ENCODE measurements at places on chromosomes 4 and X.

- no peak for DNase-seq
Observed at GRCh38 chr4:26086621-26087441, 172.8 kb downstream of the SMIM20 start.

- no peak for DNase-seq
Observed at GRCh38 chr4:153538487-153539357, 72.6 kb downstream of the TMEM131L start.

GRCh38 chr4:83651846-83652245 is 115.9 kb downstream of the GPAT3 start:
- no peak for DNase-seq

DNA sequence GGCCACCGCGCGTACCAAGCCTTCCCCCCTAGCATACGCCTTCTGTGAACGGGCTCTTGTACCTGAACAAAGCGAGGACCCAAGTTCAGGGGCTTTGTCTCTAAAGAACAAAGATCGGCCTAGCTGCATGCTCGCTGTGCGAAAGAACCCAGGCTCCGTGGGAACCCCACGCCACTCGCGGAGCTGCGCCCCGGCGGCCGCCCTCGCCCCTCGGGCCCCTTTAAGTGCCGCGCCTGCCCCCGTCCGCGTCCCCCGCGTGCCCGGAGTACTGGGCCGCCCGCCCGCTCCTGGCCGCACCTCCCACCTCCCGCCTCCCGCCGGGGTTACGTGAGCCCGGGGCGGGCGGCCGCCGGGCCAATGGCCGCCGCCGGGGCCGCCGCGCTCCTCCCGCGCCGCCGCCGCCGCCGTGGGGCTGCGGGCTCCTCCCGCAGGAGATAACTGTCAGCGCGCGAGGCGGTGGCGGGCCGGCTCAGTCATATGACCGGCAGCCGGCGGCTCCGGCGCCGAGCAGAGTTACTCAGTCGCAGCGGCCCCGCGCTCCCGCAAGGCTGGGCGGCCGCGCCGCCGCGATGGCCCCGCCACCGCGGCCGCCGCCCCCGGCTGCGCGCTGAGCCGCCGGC is at the start of gene FNIP2:
Gene FNIP2, plus strand, starts transcription at position 472 of the 620 bp plus-strand sequence. CDS start 187 bp downstream, outside the sequence.
- DNase-seq: peak; percentile 51

GRCh38 chr4:81606166-81606565 is 134.5 kb upstream of the RASGEF1B start:
- no peak for DNase-seq

GRCh38 chrX:16472345-16472744 is 177.6 kb upstream of the S100G start:
- no peak for DNase-seq

GRCh38 chrX:65610481-65610880 is 57.0 kb upstream of the MSN start:
- no peak for DNase-seq

DNA sequence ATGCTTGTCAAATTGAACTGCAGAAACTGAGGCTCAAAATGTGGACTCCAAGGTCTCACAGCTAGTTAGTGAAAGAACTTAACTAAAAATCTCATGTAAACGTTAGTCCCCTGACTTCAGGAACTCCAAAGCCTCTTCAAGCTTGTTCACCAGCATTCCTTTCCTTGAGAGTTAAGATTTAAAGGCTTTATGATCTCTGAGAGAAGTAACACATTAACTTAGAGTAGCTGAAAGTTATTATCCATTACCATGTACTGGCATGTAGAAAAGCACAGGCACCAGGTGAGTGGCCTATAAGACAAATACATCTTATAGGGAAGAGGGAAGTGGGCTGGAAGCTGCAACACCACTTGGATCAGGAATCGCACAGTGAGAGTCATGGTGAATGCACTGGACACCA is 15.3 kb downstream of the PARM1 start:
- DNase-seq: no peak

DNA sequence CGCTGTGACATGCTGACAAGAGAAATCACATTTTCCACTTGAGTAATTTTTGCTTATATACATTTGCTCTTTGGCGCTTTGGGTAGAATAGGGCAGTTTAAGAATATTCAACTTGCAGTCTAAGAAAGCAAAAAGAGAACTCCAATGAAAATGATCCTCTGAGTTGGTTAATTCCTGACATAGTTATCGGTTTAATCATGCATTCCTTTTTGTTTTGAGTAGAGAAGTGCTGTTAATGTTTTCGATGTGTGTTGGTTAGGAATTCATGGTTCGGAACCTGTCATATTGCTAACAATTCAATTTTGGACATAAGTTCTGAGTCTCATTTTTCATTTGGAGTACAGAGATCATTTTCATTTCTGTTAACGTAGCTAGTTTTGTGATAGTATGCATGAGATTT is 700.6 kb upstream of the PITX2 start:
- DNase-seq: no peak

GRCh38 chr4:172134521-172134920 is 321.3 kb downstream of the GALNTL6 start:
- DNase-seq: no peak

GRCh38 chr4:80540349-80540748 is 204.8 kb downstream of the CFAP299 start:
- no peak for DNase-seq

GRCh38 chrX:55715847-55716246 is 1.7 kb upstream of the RRAGB start:
- DNase-seq: no peak

DNA sequence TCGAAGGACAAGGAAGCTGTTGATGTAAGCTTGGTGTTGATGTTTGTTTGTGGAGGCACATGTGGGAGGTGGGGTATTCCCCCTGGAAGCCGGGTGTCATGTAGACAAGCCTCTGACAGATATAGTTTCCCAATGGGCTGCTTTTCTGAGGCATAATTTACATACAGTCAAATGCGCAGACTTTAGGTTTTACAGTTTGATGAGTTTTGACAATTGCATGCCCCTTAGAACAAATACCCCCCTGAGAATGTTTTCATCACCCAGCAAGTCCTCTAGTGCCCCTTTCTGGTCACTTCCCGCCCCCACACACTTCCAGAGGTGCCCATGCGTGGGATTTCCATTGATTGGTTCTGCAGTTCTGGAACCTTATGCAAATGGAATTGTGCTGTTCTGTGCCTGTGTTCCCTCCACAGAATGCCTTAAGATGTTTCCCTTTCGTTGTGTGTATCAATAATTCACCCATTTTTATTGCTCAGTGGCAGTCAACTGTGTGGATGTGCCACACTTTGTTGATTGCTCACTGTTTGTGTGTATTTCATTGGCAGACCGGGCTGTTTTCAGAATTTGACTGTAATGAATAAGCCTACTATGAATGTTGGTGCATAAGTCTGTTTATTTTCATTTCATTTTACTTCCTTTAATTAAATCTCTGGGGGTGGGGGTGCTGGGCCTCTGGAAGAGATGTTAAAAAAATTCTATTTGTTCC is 8.5 kb downstream of the EVC start:
- no peak for DNase-seq

GRCh38 chr4:172866421-172866820 is 302.2 kb upstream of the GALNT7 start:
- DNase-seq: no peak

DNA sequence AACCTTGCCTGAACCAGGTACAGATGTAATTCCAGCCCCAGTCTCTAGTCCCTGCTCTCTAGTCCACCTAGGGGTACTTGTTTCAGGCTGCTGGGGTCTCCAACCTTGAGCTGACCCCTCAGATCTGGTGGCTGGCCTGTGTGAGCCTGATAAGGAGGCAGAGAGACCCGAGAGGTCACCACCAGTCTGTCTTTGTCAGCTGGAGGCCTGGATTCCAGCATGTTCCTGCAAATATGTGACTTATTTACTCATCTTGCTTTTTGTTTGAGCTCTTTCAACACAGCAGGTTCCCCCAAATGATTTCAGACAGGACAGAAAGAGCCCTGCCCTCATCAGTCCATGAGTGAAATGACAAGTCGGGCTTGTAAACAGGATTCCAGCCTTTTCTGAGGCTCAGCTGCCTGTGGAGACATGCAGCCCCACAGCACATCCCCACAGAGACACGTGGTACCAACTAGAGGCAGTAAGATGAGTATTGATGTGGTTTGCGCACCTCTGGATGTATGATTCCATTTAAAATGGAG is 37.5 kb upstream of the STK26 start:
- DNase-seq: no peak

GRCh38 chr4:112214390-112215264 is 17.0 kb upstream of the AP1AR start:
- no peak for DNase-seq

- DNase-seq: no peak
Observed at GRCh38 chr4:77854431-77855111, 8.1 kb upstream of the MRPL1 start.

DNA sequence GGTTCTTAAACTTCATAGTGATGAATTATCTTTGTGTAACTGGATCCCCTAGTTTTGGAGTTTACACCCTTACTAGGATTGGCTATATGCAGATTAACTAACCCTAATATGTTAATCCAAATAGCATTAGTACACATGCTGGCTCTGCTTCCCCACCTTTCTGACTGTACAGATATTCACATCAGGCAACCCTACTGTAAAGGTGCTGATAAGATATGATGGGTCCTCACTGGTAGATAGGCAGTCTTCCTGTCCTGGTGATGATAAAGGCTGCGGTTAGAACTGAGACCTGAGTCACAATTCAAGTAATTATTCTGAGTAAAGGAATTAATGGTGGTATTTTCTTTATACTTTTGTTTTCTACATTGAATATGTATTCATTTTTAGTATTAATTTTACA is 118.6 kb downstream of the COL4A5 start:
- no peak for DNase-seq

DNA sequence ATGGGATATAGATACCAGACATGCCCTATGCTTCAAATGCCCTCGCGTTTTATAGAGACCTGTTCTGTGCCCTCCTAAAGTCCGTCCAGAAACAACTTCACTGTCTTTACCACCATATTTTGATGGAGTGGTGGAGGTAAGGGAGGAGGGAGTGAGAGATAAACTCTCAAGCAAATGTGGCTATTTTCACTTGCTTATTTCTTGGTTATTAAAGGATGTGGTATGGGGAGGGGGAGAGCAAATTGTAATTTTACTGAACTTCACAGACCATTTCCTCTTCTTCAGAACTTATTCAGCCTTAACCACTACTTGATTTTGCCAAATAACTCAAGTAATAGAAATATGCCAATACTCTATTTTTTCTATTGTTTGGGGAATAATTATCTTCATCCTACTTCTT is 31.5 kb downstream of the GPR174 start:
- DNase-seq: no peak

DNA sequence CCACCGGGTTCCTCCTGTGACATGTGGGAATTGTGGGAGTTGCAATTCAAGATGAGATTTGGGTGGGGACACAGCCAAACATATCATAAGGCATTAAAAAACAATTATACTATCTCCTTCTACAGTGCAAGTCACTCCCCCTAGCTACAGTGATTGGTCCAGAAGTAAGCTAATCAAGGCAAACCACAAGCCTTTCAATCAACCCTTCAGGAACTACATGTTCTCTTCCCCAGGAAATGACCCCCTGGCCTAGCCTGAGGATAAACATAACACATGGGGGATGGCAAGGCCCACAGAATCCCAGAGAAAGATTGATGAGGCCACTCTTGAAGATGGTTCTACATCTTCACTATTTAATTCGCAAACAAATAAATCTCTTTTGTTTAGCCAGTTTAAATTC is 25.2 kb upstream of the FAM241A start:
- no peak for DNase-seq

DNA sequence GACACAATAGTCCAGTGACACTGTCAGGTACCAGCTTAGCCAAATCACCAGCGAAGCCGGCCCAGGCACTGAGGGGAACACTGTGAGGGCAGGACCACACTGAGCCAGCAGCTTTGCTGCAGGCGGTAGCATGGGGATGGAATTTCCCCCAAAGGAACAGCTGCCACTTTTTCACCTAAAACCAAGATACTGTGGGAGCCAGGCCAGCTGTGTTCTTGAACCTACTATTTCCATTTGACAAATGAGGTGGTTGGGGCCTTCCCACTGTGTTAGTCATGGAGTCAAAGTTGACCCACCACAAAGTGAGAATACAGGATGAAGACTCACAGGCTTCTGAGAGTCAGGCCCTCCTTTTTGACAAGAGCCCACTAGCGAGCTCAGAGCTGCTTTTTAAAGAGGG is 70.7 kb upstream of the SH3RF1 start:
- DNase-seq: no peak

DNA sequence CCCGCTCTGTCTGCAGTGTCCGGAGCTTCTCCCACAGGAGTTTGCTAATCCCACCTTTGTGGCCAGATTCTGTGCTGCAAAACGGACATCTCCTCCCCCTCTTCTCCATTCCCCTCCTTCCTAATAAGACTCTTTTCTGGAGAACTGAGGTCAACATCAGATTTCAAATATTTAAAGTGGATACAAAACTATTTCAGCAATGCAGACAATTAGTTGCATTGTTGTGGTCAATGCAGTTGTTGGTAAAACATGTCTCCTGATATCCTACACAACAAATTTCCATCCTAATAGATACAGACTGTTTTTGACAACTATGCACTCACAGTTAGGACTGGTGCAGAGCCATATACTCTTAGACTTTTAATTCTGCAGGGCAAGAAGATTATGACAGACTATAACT is 5.1 kb upstream of the MCUB start:
- DNase-seq: no peak

- DNase-seq: no peak
Observed at GRCh38 chr4:166045457-166045856, 172.4 kb downstream of the TLL1 start.

- DNase-seq: no peak
Observed at GRCh38 chr4:114273238-114273637, 293.8 kb upstream of the ARSJ start.

DNA sequence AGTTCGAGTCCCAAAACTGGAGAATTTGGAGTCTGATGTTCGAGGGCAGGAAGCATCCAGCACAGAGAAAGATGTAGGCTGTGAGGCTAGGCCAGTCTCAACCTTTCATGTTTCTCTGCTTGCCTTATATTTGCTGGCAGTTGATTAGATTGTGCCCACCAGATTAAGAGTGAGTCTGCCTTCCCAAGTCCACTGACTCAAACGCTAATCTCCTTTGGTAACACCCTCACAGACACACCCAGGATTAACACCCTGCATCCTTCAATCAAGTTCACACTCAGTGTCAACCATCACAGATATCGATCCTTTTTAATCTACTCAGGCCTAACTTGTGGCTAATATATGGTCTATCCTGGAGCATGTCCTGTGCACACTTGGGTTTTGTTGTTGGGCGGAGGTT is 18.0 kb upstream of the MAEA start:
- no peak for DNase-seq

- no peak for DNase-seq
Observed at GRCh38 chr4:24527371-24527770, 57.0 kb downstream of the DHX15 start.

DNA sequence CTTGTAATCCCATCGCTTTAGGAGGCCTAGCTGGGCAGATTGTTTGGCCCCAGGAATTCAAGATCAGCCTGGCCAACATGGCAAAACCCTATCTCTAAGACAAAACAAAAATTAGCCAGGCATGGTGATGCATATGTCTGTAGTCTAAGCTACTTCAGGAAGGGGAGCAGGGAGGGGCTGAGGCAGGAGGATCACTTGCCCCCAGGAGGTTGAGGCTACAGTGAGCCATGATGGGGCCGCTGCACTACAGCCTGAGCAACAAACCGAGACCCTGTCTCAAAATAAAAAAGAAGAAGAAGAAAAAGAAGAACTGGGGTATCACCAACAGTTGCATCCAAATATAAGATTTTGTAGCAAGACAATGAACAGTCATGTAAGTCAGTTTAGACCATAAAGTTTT is 47.3 kb upstream of the NFKB1 start:
- DNase-seq: no peak
